SW 1271 (cell line): ENCODE measurements at places on chromosomes 3 and 15.
A peak's percentile ranks its signal among the peaks of the same experiment; 100 is the strongest.

DNA sequence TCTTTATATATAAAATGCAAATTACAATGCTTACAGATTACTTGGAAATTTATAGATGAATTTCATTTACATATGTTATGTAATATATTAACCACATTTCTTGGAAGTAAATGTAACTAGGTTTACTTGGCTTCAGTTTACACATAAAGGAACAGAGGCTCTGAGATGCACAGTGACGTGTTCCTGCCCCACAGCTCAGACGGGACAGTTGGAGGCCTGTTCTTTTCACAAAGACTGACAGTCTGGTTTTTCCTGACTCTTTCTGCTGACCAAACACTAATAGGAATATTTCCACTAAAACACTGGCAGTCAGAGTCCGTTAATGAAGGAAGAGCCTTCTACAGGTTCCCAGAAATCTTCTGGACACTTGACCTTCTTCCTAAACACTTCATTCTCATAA, 336.1 kb downstream of the MFSD1 start:
- DNase-seq: no peak

DNA sequence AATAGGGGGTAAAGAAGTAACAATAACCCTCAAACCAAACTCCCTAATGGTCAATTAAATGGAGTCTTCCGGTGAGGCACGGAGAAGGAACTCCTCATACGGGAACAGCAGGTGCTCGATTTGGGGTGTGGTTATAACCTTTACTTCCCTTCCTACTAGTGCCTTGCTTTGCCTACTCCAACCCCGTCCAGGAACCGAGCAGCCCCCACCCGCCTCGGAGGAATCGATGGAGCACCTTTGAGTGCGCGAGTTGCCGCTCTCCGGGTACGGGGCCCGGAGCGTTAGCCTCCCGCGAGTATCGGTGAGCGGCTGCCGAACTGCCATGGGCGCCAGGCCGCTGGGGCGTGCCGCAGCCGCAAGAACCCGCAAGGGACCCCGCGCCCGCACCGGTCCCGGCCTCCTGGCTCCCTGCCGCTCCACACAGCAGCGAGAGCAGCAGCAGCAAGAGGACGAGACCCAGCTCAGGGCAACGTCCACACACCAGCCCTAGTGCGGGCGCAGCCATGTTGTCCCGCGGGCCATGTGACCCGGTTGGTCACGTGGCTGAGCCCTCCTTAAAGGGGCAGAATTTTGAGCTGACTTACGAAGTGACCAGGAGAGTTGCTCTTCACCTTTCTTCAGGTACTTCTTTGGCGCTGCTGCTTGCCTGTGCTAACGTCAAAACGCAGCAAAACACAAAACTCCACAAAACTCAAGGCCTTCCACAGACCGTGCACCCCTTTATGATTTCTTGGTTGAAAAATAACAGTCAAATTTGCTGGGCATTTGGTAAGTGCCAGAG, at the start of gene SUMF1:
Gene SUMF1, minus strand, starts transcription at position 529 of the 781 bp plus-strand sequence. Its CDS starts 24 bp downstream, at position 505.
- DNase-seq: peak; percentile 82

GRCh38 chr3:97969541-97969940, 2.7 kb downstream of the RIOX2 start:
- no peak for DNase-seq

- DNase-seq: peak; percentile 51
These were observed 111.7 kb downstream of the NUP210 start for GRCh38 chr3:13308380-13308801.

GRCh38 chr3:85560088-85560785, 601.4 kb downstream of the CADM2 start:
- DNase-seq: no peak

- DNase-seq: no peak
These were observed 425.0 kb downstream of the TIGIT start for GRCh38 chr3:114718898-114719210.

GRCh38 chr3:146896711-146897110, 291.6 kb upstream of the PLSCR5 start:
- DNase-seq: no peak

DNA sequence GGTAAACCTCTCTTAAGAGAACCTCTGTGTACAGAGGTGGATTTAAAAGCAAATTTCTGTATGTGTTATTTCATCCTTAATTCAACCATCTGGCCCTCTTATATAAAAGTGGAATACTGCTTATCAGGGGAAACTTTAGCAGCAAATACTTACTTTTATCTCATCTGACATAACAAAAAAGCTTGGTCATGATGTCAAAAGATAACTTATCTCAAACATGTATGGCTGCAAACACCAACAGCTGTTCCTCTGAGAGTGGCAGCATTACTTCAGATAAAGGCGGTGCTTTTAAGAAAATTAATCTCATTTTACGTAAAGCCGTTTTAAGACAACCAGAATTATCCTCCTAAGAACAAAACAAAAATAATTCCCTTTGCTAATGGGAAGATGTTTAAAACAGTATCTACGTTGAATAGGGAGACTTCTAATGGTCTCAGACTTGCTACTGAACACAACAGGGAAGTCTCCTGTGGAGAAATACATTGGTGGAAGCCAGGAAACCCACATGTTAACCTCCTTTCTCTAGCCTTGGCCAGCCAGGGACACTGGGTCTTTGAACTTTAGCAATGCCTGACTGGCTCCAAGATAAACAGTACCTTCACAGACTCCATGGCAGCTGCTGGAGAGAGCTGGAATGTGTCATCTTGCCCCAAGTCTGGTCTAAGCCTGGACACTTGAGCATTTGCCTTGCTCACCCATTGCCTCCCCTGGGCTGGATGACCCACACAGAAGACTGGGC, 18.1 kb downstream of the ARRDC4 start:
- no peak for DNase-seq

GRCh38 chr3:160001850-160002623, 13.4 kb downstream of the IL12A start:
- DNase-seq: no peak

DNA sequence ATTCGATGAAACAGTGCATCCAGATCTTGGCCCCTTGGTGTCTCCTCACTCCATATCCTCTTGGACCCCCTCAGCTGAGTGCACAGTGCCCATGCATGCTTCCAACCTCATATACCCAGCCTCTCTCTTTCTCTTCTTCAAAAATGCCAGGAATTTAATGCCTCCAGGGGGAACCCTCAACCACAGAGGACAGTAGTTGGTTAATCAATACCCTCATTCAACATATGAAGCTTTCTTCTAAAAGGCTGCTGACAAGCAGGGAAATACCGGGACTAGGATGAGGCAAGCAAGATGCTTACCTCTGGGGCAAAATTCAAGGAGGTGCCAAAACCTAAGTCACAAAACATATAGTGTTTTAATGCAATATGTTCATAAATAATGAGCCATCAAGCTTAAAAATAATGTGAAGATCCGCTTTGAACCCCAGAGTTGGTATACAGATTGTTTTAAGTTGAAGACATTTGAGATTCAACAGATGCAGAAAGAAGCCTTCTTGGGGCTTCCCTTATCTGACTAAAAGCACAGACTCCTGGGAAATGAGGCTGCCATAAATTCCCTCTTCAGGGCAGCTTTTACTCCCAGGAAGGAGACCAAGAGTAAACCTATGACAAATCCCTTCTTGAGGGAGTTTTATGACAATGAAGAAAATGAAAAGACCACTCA, 48.2 kb upstream of the FHIT start:
- DNase-seq: no peak

- no peak for DNase-seq
These were observed 62.7 kb downstream of the MEF2A start for GRCh38 chr15:99628374-99629001.

GRCh38 chr3:72721683-72722381, 126.4 kb downstream of the SHQ1 start:
- DNase-seq: no peak

DNA sequence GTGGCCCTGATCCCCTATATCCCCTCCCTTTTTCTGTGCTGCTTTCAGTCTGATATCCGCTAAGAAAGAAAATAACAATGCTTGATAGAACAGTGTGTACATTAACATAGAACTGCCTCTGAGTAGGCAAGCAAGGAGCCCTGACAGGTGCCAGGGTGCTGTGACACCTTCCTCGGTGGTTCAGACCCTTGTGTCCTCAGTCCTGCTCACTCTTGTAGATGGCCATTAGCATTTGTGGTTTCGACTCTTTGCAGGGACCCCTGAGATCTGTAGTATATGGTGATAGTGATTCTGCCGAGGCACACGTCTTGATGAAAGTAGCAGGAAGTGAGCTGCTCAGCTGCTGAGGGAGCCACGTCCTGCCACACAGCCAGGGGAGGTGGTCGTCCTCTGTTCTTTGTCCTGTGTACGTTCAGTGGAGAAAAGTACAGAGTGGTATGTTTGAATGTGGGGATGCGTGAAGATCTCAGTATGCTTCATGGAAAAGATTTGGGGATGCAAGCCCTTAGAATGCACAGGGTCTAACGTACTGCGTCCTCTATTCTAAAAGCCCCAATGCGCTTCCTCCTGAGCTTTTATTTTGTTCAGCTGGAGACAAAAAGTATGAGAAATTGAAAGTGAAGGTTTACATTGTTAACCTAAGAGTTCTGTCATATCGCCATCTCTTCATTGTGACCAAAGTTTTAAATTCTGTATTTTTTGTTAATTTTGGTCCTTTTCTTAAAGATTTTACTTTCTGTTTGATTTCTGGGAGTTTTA, 35.4 kb downstream of the PXYLP1 start:
- DNase-seq: no peak

DNA sequence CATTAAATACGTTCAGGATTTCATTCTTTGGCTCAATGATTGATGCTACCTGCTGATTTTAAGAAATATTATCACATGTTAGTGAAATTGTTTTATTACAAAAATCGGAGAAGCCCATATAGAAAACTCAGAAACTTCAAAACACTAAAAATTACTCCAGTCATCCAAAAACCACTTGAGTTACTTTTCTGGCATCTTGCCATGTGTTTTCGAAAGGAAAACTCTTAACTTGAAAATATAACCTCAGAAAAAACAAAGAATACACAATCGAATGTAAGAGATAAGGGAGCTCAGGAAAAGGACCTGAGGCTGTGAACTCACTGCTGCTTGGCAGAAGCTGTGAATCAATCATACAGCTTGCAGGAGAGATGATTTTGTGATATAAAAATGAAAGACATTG, 151.3 kb upstream of the SLITRK3 start:
- DNase-seq: no peak

GRCh38 chr3:66567077-66567476, 66.3 kb upstream of the LRIG1 start:
- no peak for DNase-seq

DNA sequence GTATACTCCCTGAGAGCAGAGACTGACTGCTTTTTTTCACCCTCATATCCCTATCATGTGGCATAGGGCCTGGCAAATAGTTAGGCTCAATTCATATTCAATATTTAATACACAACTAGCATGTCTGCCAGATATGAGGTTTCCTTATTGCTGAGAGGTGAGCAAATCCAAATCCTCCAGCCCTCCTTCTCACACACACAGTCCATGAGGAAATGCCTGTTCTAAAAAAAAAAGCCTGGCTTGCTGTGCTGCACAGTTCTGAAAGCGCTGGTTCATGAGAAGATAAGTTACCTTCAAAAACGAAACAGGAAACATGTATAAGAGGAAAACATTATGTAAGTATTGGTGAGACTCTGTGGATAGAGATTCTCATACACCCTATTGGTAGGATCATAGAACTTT, 15.5 kb upstream of the ACAP2 start:
- DNase-seq: no peak

DNA sequence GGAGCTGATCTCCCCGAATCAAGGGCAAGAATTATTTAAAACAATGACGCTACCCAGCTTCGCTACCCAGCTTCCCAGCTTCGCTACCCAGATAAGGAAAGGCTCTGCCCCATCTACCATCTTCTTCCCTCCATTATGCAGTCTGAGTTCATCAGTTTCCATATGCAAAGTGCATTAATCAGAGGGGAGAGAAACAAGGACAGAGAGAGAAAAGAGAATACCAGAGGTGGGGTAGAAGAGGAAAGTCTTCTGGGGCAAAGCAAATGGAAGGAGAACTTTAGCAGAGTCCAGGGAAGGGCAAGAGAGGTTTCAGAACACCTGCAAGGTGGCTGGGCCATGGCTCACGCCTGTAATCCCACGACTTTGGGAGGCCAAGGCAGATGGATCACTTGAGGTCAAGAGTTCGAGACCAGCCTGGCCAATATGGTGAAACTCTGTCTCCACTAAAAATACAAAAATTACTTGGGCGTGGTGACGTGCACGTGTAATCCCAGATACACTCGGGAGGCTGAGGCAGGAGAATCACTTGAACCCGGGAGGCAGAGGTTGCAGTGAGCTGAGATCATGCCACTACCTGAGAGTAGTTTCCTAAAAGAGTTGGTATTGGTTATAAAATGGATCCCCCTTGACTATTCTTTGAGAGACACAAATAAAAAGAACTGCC, 70.4 kb upstream of the SPATA12 start:
- no peak for DNase-seq
